Inflammatory macrophage treated with lipopolysaccharide for 1 hour (primary cell): ENCODE measurements at places on chromosomes 12 and 14.

- no peak for DNase-seq
These were observed 11.7 kb upstream of the COL2A1 start for GRCh38 chr12:48015954-48016353.

DNA sequence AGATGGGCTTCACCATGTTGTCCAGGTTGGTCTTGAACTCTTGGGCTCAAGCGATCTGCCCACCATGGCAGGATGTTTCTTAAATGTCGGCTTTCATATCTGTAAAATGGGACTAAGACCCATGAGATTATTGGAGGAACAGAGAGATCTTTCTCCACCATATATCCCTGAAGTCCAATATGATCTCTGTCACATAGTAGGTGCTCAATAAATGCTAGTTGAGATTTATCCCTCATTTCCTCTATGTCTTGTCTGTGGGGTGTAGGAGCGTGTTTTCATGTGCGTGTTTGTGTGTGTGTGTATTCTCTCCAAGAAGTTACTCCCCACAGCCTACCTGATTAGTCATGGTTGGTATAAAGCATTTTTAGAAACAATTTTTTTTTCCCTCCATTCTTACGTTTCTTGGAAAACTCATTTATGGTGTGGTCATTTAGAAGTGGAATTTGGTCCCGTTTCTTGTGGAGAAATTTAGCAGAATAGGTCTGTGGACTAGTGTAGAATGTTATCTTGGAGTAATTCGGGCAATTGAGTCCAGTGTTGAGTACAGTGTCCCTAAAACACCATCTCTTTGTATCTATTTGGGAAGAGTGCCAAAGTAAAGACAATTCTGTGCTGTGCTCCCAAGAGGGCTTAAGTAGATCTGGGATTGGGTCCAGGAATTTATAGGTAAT lies 4.3 kb downstream of the STRAP start:
- DNase-seq = no peak

DNA sequence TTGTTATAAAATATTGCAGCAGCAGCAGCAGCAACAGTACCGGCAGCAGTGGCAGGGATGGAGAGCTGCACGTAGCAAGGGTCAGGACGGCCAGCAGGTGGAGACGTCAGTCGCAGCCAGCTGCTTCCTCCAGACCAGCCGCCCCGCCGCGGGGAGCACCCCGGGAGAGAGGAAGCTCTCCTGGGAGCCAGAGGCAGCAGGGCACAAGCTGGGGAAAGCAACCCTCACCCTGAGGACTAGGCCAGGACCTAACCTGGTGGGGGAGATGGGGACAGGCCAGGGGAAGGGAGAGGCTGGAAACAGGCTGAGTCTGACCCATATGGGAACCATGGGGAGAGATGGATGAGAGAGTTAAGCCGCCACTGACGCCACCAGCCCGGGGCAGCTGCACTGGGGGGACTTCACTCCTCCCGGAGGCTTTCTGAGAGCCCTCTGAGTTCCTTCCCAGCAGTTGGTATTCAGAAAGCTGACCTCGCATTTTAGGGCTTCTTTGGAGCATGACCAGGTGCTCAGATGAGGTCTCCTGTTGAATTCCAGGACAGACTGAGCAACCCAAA lies 56.3 kb downstream of the SPTB start:
- DNase-seq = peak; percentile 74

- DNase-seq = no peak
These were observed 776.8 kb downstream of the NRXN3 start for GRCh38 chr14:78946949-78947348.

- DNase-seq = no peak
These were observed 13.9 kb downstream of the PELI2 start for GRCh38 chr14:56131865-56132833.
